ENCODE measurements at places on chromosomes 5 and 9.

DNA sequence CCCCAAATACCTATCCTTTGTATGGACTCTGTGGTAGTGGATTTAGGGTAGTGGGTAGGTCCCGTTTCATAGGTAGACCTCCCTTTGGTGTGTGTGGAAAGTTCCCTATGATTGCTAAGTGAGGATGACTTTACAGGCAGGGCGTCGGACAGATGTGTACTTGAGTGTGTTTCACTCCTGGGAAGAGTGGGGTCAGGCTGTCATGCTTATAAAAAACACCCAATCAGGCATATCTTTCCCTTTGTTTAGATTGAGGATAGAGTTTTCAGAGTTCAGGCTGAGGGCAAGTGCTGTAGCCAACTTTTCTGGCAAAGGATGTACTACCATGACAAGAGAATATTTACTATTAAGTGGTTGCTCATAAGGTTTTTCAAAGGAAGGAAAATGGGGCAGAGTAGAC, 242.0 kb downstream of the YTHDC2 start:
- no peak for DNase-seq

DNA sequence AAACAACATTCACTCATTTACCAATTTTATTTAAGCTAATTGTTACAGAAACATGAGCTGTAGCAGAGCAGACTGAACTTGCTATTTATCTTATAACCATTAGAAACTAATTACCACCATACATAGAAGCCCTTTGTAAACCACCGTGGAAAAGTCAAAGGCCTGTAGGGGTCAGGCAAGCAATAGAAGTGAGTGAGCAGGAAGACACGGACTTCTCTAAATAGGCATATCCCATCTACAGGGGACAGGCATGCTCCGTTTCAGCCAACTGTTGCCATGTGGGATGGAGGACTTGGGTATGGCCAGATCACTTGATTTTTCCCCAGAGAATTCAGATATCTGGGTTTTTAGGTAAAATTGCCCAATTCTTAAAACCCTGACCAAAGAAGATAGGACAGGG, 44.8 kb downstream of the PRRC1 start:
- DNase-seq, result no peak

DNA sequence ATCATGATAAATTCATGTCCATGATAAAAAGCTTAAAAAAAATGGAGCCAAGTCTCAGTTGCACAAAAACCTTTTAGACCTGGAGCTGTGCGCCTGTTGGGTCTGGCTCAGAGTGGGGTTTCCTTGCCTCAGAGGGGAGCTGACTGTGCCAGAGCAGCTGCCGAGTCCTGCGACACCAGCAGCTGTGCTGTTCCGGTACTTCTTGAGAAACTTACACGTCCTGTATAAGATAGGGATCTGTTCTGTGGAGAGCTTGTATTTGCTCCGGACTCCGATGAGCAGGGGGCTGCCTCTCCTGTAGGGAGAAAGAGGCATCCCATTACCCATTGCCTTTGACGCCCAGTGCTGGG, 28.6 kb downstream of the GFPT2 start:
- DNase-seq, result no peak

DNA sequence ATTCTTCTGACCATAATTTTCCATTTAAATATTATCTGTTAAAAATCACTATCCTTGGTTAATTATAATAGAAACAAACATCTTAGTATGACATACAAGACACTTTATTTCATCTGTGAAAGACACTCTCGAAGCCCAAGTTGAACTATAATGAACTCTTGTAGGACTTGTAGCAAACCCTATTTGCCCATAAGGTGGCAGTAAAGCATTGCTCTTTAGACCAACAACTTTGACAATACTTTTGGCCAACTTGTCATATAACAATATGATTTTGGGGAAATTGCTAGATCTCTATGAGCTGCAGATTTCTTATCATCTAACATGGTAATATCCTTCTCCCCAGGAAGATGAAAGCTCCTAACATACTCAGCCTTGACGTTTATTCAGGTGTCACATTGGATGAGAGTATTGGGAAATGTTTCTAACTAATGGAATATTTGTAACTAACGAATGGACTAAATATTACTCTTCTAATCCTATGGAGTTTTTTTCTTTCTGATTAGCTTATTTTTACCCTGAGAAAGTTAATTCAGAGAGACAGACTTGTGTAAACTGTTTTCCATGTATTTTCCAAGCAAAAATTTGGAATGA, 11.0 kb downstream of the SPINK14 start:
- peak; percentile 17 for DNase-seq

GRCh38 chr5:24555229-24555628, 89.5 kb downstream of the CDH10 start:
- no peak for DNase-seq

- no peak for DNase-seq
Observed at GRCh38 chr9:70406434-70406862, 8.0 kb downstream of the KLF9 start.

DNA sequence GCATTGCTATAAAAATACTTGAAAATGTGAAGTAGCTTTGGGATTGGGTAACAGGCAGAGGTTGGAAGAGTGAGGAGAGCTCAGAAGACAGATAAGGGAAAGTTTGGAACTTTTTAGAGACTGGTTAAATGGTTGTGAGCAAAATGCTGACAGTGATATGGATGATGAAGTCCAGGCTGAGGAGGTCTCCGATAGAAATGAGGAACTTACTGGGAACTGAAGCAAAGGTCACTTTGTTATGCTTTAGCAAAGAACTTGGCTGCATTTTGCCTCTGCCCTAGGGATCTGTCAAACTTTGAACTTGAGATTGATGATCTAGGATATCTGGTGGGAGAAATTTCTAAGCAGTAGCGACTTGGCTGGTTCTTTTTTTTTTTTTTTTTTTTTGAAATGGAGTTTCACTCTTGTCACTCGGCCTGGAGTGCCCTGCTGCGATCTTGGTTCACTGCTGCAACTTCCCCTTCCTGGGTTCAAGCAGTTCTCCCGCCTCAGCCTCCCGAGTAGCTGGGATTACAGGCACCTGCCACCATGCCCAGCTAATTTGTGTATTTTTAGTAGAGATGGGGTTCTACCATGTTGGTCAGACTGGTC, 998.9 kb downstream of the TLE1 start:
- DNase-seq, result no peak

DNA sequence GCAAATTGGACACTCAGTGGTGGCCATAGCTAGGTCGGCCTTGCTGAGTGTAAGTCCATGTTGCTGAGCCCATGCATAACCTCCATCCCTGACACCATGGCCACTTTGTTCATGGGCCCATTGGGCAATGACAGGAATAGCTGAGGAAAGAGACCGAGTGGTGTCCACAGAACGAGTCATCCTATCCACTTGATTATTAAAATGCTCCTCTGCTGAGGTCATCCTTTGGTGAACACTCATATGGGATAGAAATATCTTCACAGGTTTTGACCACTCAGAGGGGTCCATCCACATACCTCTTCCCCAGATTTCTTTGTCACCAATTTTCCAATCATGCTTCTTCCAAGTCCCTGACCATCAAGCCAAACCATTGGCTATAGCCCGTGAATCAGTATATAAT, 63.6 kb downstream of the PPIC start:
- no peak for DNase-seq

DNA sequence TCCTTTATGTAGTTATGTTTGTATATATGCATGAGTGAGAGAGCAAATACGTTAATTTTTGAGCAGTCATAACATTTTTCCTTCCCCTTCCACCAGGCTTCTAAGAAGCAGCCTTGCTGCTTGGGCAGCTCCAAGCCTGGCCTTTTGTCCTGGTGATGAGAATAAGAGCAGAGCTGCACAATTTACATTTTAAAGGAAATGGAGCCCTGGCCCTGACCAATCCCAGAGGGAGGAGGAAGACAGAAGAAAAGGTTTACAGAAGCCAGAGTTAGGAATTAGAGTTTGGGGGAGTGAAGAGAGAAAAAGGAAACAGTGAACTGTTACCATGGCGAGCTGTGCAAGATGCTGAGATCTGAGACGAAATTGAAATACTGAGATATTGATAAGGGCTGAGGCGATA, 25.3 kb upstream of the EFNA5 start:
- no peak for DNase-seq

DNA sequence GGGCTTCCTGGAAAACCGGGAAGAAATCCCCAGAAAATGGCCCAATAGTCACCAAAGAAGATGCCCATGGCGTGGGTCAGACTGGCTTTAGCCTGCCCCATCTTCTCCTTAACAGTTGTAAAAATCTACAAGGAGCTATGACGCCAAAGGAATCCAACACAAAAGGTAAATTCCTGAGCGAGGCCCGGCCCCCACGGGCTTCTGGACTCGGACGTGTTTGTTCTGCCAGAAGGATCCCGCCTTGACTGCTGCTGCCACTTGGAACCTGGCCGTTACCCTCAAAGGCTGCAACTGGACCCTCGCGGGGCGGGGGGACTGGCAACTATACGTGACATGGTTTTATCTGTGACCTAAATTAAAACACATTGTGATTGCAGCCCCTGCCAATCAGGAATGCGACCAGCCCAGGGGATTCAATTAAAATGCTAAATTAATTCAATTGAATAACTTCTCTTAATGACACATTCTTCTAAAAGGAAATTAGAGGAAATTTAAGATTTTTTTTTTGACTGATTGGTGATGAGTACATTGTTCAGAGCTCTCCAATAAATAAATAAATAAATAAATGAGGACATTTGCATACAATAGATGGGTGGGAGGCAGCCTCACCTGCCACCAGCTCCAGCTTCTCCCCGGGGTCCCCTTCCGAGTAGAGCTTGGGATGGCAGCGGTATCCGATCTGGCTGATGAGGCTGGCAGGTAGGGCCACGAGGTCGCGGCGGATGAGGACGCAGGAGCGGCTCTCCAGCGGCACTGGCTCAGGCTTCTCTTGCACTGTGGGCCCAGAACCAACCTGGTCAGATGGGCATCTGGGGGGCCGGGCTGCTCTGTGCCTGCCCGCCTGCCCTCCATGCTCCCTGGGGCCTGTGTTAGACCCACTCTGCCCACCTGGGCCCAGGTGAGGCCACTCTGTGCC, 54.7 kb upstream of the UBAC1 start:
- no peak for DNase-seq

DNA sequence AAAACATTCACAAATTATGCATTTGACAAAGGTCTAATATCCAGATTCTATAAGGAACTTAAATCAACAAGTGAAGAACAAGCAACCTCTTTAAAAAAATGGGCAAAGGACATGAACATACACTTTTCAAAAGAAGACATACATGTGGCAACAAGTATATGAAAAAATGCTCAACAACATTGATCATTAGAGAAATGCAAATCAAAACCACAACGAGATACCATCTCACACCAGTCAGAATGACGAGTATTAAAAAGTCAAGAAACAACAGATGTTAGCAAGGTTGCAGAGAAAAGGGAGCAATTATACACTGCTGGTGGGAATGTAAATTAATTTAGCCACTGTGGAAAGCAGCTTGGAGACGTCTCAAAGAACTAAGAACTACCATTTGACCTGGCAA, 38.9 kb upstream of the TNFSF15 start:
- no peak for DNase-seq

- no peak for DNase-seq
Observed at GRCh38 chr5:38323645-38324295, 65.4 kb downstream of the EGFLAM start.

- peak; percentile 18 for DNase-seq
Observed at GRCh38 chr9:38641985-38642864, 21.8 kb upstream of the ANKRD18A start.

- DNase-seq, result no peak
Observed at GRCh38 chr5:122942164-122942914, 94.2 kb downstream of the PPIC start.

DNA sequence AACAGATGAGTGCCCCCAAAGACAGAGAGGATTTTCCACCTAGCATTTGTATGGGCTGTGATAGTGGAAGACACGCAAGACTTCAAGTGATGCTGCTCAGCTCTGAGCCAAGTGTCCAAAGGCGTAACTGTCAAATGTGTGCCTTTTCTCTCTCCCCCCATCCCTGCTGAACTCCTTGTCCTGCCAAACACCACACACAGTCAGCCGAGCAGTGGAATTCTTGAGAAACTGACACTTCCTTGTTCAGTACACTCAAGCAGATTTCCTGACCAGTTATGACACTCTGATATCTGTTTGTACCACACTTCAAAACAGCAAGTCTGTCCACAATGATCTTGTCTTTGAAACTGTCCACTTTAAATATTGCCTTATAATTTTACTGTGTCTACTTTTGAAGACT, 166.4 kb downstream of the PIK3R1 start:
- no peak for DNase-seq

DNA sequence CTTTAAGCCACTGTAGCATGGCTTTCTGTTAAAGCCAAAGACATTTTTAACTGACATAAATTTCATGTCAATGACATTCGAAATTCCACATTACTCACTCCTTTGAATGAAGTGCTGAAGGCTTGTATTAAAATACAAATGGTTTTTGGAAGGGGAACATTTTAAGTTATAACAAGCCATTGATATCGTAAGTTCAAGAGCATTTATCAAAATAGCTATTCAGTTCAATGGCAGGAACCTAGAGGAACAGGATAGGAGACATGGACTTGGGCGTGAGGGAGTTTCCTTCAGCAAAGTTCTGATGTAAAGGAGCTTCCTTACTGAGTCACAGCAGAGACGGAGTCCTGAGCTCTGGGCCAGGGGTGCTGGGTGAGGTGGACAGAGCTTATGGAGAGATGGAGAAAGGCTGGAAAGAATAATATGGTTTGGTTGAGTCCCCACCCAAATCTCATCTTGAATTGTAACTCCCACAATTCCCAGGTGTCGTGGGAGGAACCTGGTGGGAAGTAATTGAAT, 631.8 kb downstream of the BNC2 start:
- no peak for DNase-seq

DNA sequence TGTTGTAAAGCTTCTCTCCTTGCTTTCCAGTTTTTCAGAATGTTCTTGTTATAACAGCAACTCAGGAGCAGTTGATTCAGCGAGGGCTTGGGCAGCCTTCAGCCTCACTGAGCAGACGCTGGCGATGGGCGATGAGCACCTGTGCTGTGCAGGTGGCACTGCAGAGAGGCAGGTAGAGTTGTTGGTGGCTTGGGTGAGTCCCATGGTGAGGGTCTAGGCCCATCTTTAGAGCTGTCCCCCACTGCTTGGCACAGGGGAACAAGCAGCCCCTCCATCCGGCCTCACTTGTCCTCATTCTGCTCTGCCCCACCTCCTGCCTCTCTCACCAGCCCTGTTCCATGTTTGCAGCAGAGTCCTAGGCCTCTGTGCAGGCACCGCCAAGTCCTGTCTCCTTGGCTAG, 6.1 kb upstream of the CXCL14 start:
- DNase-seq, result no peak

DNA sequence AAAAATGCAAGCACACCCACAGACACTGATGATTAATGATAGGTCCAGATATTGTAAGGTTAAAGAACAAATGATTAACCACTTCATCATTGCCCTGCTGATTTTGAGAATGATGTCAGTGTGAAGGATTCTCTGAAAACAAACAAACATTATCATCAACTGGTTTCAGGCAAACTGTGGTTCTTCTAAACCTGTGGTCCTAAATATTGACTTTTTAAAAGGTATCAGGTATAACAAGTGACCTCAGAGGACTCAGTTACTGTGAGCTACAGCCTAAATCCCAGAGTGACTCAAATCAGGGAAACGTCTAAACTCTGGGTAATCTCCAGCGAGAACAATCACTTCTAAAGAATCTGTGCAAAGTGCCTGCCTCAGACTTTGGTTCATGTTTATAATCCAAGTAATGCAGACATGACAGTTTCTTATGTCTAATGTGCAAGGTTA, 172.3 kb upstream of the CDH6 start:
- no peak for DNase-seq

- DNase-seq, result no peak
Observed at GRCh38 chr5:142461028-142461590, 136.3 kb upstream of the SPRY4 start.

- DNase-seq, result no peak
Observed at GRCh38 chr5:11619339-11620024, 284.8 kb downstream of the CTNND2 start.

Data from NCI-H1105 (cell line).